ENCODE measurements at places on chromosomes 7 and 10. TPM values are rescaled to one million over a fixed set of nuclear protein-coding genes. Genes with fewer than 3 reads are reported as not detected.

Gene PON1
- polyA plus RNA-seq = not detected

Gene PALD1
- 0.41 TPM for polyA plus RNA-seq

- peaks cover 2% of the 10 kb centered on the region for H3K4me1 ChIP-seq
- peak overlapping the region; percentile 78 for H3K4me3 ChIP-seq
- no peaks in the 10 kb centered on the region for H3K27me3 ChIP-seq
- peak; percentile 55 for DNase-seq
- H3K36me3 ChIP-seq = no peaks in the 10 kb centered on the region
Measured at GRCh38 chr7:82441669-82442478, 1.7 kb downstream of the CACNA2D1 start.

Gene LRRC61
- polyA plus RNA-seq = 0.10 TPM

DNA sequence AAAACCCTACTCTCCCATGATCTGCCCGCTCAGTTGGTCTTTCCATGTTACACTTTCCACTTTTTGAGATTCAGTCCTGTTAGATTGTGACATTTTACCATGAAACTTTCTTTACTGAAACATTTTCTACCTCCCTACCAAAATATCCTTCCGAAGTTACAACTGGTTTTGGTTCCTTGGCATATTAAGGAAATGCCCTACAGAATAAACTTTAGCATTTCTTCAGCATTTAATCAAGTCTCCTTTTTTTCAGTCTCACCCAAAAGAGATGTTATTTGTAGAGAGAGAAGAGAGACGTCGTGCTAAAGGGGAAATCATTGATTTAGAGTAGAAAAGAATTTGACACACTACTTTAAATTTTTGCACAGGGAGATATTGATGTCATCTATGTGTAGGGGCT is 9.7 kb upstream of the FEZF1 start:
- no peak for DNase-seq
- no peak overlapping the region for H3K27ac ChIP-seq
- peaks cover 64% of the 10 kb centered on the region for H3K27me3 ChIP-seq
- H3K36me3 ChIP-seq = no peaks in the 10 kb centered on the region
- no peaks in the 10 kb centered on the region for H3K4me1 ChIP-seq
- H3K4me3 ChIP-seq = no peak overlapping the region

DNA sequence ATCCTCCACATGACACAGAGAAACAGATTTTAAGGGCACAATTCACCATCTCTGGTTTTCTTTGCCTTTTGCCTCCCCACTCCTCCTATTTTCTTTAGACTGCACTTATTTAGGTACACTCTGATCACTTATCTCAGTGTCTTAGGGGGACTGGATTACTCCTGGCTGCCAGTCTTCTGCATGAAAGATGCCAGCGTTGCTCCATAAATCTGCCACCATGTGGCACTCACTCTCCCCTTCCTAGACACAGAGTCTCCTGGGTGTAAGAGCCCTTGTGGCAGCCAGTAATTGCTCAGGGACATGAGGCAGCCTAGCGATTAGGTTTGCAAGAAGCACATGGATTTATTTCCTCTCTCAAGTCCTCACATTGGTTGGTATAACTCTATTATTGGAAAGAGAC is 34.5 kb upstream of the RBM20 start:
- H3K27me3 ChIP-seq = no peaks in the 10 kb centered on the region
- no peaks in the 10 kb centered on the region for H3K4me1 ChIP-seq
- H3K4me3 ChIP-seq = no peak overlapping the region
- no peak overlapping the region for H3K27ac ChIP-seq

DNA sequence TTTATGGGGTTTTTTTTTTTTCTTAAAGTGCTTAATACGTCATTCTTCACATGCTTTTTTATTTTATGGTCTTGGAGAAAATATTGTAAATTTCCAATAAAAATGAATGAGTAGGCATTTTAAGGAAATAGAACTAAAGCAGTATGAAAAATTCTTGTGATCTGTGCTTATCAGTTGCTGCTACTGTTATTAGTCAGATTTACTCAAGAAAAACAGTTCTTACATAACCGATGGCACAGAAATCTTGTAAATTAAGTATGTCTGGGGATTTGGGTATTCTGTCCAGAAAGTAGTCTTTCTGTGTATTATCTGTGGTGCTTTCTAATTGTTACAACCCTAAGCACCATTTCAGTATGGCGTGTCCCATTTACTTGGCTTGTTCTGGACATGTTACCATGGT is 64.7 kb downstream of the LRGUK start:
- no peak for DNase-seq
- H3K27ac ChIP-seq = no peak overlapping the region
- no peaks in the 10 kb centered on the region for H3K36me3 ChIP-seq
- H3K27me3 ChIP-seq = no peaks in the 10 kb centered on the region
- no peaks in the 10 kb centered on the region for H3K4me1 ChIP-seq
- no peak overlapping the region for H3K4me3 ChIP-seq

Gene SPDYE2
- polyA plus RNA-seq = not detected

Gene C7orf25
- 5.9 TPM for polyA plus RNA-seq
